ENCODE measurements at places on chromosomes 3 and 15.
A peak's percentile ranks its signal among the peaks of the same experiment; 100 is the strongest.

GRCh38 chr3:154427685-154428285, 2.2 kb downstream of the GPR149 start:
- no peak for DNase-seq

DNA sequence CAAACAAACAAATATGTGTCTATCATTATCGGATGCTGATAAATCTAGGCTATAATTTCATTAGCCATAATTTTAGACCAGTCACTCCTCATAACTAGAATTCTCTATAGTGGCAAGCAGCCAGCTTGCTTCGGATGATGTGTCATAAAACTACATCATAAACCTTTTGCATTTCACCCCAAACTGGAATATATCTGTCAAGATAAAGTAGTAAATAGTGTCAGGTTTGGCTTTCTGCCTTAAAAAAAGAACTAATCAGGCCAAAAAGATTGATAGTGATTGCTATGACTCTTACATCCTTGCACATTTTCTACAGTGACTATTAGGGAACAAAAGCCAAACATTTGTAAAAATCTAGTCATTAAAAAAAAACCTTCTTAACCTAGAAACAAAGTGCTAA, 51.0 kb downstream of the DPPA2 start:
- peak; percentile 1 for DNase-seq

- no peak for DNase-seq
Measured at GRCh38 chr15:83305704-83306291, 21.3 kb upstream of the BNC1 start.

- DNase-seq = peak; percentile 10
Measured at GRCh38 chr3:111763968-111764367, 95.1 kb upstream of the PHLDB2 start.

DNA sequence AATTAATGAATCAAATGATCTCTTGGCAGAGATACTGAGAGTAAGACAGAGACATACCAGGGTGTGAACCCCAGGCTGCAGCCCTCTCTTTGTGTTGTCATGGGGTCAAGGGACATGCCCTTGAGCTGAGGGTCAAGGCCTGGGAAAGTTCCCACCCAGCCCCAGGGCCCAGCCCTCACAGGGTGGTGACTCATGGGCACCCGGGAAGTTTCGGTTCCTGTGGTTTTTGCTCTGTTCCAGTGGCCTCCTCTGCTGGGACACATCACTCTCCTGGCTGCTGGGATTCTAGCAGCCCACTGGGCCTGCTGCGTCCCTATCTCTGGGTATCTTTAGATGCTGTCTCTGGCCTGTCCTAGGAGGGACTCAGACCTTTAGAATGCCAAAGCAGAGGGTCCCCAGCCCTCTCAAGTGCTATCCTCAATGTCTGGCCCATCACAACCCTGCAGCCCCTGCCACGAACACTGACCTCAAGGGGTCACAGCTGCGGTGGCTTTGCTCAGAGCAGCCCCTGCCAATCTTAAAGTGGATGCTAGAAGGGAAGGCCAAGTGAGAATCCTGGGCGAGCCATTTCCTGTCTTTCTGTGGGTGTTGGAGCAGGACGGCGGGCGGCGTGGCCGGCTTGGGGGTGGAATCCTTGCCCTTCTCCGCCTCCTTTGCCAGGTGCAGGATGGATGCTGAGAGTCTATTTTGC, 148.4 kb upstream of the TLE3 start:
- DNase-seq = no peak

DNA sequence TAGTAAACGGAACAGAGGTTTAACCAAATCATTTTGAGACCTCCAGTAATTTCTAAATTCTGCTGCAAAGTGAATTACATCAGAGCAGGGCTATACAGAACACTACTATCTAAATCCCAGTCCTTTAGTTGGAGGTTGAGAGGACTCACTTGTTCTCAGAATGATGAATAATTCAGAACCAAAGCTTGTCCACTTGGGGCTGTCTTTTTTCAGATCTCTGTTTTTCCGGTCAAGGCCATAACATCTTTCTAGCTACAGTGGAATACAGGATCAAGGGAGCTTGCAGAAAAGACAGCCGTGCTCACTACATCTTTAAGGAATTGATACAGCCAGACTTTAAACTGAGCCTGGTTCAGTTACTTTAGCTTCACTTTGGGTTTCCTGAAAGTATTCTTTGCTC, 194.5 kb downstream of the EFHB start:
- no peak for DNase-seq
